ENCODE measurements at places on chromosomes 11 and 22.

- DNase-seq = no peak
Observed at GRCh38 chr11:75813622-75814039, 1.4 kb upstream of the UVRAG start.

DNA sequence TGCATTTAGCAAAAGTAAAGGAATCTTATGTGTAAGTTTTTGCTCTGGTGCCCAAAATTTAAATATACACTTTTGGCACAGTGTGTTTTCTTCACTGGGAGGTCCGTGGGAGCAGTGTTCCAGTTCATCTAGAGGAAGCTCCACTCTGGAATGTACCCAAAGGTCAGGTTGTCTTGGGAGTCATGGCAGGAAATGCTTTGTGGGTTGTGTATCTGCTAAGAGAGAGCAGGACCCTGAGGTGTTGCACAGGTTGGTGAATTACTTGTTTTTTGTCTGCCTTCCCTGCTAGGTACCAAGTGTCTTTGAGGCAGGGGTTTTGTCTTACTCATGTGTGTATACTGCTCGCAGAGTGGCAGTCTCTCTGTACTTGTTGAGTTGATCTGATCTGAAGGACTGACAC, 37.3 kb downstream of the DIXDC1 start:
- DNase-seq = peak; percentile 16

DNA sequence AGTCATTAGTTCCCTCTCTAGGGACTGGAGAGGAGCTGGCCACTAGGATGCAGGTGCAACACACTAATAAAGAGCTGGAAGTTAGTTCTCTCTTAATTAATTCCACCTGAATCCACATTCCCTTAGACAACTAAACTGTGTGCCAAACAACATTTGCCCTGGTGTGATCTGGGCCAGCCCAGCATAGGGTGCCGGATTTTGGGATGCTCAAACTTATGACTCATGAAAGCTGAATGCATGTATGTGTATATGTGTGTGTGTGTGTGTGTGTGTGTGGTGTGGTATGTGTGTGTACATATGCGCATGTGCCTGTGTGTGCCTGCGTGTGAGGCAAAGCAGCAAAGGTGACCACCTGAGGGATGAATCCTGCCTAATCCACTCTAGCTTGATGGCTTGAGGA, 110.7 kb downstream of the EHF start:
- DNase-seq = no peak

GRCh38 chr22:20771918-20772625, 1.8 kb upstream of the SERPIND1 start:
- no peak for DNase-seq

GRCh38 chr11:116171271-116172140, 601.3 kb downstream of the BUD13 start:
- DNase-seq = no peak

DNA sequence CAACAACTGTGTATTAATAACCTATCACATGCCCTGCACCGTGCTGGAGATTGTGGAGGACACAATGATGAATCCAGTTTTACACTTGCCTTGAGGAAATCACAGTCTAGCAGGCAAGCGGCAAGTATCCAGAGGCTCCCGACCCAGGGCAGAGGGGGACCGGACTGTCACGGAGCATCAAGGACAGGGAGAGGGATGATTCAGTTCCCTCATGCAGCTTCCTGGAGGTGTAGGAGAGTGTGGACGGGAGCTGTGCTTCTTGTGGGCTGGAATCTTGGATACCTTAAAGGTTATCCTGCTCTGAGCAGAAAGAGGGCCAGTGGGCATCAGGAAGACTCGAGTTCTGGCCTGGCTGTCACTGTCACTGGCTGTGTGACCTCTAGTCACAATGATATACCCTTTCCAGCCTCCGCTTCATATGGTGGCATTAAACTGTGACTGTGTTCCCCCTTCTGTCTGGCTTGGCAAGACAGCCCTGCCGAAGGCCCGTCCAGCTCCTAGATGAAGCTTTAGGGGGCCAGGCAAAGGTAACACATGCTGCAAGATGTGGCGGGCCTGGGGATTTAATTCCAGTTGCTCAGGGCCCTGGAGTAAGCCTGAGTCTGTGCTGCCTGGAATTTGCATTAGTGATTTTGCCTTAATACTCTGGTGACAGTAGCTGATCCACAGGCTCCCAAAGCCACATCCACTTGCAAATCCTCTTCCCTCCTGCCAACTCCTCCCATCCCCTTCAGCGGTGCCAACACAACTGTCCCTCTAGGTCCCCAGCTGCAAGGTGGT, 162.8 kb downstream of the DSCAML1 start:
- no peak for DNase-seq

GRCh38 chr11:46611526-46612304, 5.3 kb downstream of the HARBI1 start:
- DNase-seq = peak; percentile 26

DNA sequence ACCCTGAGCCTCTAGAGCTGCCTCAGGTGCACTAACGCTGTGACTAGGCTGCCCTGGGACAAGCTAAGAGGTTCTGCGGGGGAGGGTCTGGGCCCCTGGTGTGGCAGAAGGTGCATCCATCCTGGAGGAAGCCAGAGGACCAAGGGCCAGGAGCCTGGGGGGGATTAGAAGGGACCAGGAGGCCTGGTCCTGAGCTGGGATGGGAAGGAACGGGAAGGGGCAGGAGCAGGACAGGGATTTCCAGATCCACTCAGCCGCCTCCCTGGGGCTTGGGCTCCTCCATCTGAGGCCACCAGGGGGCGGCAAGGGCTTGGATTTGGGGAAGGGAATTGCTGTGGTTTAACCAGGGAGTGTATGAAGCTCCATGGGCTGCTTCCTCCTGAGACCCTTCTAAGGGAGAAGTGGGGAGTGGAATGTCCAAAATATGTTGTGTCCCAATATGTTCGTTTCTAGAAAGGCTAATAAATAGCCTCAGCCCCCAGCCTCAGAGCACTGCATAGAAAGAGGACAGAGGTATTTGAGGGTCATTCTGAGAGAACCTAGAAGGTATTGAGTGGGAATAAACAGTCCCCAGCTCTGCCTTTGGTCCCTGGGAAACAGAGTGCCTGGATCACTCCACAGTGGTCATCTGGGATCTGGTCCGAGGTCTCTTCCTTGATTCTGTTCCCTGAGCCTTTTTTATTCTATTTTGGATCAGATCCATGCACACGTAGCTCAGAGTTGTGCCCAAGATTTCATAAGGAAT, 17.4 kb upstream of the PRAME start:
- DNase-seq = peak; percentile 21

DNA sequence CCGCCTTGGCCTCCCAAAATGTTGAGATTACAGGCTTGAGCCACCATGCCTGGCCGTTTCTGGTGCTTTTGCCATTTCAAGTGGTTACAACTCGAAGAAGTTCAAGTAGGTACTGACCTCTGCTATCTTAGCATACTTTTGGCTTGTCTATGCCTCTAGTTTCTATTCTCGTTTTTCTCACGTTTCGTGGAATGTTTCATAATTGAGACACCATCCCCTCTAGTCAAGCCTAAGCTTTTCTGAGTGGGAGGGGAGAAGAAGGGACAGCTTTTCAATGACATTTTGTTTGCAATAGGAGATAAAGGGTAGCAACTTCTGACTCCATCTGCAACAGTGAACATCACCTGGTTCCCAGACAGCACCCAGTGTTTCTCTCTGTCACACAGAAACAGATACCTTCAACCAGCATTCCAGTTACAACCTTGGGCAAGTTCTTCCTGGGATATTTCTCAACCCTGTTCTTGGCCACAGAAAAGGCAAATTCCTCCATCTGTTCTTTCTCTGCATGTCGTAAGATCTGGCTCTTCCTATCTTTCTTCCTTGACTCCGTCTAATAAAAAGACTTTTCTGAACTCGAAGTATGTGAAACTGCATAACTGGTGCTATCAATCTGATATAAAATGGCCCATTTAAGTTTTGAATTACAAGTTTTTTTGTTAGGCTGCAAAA, 25.5 kb downstream of the DDI1 start:
- peak; percentile 97 for DNase-seq

DNA sequence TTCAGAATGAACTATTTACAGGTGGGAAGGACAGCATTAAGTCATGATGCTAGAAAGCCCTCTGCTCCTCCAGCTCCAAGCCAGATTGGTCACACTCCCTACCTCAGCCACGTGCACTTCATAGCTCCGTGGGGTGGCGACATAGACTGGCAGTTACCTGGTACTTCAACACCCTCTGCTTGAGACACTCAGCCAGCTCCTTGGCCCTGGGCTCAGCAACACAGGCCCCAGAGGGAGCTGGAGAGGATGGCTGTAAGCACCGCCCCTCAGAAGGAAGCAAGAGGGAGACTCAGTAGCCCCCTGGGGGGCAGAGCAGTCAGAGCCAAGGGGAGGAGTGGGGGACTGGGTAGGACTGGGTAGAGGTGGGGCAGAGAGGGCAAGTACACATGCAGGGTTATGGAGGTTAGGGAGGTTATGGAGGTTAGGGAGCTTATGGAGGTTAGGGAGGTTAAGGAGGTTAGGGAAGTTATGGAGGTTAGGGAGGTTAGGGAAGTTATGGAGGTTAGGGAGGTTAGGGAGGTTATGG, 102.1 kb upstream of the BID start:
- peak; percentile 8 for DNase-seq

- DNase-seq = no peak
Observed at GRCh38 chr11:127454856-127455255, 454.3 kb upstream of the KIRREL3 start.

GRCh38 chr11:125943661-125944349, 2.0 kb upstream of the VSIG10L2 start:
- no peak for DNase-seq

- DNase-seq = no peak
Observed at GRCh38 chr11:43853781-43854180, 26.9 kb upstream of the ALKBH3 start.

DNA sequence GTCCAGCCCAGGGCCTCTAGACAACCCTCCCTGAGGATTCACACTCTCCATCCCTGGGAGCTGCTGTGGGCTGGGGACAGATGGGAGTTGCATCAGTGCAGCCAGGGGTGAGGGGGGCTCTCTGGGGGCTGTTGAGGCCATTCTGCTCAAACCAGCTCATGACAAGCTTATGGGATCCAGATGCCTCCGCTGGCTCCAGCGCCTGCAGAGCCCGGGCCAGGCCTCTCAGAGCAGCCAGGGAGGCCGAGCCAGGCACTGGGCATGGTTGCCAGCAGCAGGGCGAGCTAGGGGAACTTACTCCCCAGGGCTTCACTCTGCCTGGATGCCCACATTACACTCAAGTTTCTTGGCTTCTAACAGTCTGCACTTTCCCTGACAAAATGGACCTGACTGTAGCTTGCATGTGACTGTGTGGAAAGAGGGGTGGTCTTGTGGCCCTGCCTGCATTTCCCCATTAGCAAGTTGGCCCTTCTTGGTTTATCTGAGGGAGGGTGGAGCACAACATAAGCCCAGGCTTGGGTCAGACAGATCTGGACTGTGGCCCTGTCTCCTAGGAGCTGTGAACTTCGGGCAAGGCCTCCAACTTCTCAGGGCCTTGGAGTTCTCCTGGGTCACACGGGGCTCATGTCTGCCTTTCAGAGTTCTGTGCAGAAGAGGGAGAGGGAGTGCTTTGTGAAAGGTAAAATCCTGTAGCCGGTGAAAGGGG, 34.5 kb upstream of the CYB5R3 start:
- DNase-seq = no peak

GRCh38 chr22:19903031-19903430, 38.5 kb upstream of the COMT start:
- no peak for DNase-seq

DNA sequence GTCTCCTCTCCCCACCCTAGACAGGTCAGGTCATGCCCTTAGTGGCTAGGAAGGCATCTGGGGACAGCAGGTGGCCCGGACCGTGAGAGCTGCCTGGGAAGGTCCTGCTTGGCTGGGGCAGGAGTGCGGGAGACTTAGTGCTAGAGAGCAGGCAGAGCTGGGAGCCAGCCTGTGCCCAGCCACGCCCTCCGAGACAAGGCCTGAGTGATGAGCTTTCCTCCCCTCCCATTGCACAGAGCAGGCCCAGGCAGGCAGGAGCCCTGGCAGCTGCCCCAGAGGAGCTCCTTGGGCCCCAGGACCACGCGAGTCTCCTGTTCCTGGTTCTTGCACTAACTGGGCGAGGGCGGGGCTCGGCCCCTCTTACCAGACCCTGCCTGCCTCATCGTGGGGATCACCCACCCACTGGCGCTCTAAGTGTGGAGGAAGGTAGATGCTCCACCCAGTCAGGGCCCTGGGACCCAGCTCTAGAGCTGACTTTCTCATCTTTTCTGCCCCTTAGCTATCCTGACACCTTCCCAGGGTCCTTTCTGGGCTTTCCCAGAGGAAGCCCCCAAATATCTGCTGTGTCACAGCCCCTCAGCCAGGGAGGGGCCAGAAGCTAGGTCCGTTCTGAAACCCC, 44.9 kb downstream of the MACROD1 start:
- peak; percentile 59 for DNase-seq

DNA sequence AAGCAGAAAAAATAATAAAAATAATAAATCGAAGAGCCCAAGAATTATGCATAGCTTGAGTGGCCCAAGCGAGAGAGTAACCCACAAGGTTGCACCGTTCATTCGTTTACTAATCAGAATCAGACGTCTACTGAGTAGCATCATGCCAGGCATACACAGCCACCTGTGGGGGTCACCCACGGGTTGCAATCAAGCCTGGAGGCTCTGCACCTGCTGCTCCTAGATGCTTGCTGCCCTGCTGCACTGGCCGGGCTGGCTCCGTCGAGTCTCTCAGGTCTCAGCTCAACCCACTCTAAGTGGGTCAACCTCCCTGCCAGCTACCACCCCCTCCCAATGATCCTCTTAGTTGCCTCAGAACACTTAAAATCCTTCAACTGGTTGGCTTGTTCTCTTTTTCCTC, 2.0 kb upstream of the TESMIN start:
- DNase-seq = no peak

- DNase-seq = no peak
Observed at GRCh38 chr22:33853200-33854097, 66.8 kb downstream of the LARGE1 start.

DNA sequence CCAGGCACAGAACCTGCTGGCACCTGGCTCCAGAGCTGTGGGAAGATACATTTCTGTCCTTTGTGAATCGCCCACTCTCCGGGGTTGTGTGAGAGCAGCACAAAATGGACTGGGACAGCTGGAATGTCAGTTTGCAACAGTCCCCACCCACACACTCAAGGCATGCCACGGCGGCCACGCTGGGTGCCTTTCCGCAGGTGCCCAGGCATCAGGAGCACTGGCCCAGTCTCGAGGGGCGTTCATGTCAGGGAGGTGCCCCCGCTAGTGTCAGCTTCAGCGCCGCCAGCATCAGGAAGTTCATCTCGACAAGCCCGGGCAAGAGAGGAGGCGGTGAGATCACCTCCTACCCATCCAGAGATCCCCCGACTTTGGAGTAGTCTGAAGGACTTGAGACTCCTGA, 2.1 kb downstream of the TP53AIP1 start:
- no peak for DNase-seq
